ENCODE measurements at places on chromosomes 12 and 14.

DNA sequence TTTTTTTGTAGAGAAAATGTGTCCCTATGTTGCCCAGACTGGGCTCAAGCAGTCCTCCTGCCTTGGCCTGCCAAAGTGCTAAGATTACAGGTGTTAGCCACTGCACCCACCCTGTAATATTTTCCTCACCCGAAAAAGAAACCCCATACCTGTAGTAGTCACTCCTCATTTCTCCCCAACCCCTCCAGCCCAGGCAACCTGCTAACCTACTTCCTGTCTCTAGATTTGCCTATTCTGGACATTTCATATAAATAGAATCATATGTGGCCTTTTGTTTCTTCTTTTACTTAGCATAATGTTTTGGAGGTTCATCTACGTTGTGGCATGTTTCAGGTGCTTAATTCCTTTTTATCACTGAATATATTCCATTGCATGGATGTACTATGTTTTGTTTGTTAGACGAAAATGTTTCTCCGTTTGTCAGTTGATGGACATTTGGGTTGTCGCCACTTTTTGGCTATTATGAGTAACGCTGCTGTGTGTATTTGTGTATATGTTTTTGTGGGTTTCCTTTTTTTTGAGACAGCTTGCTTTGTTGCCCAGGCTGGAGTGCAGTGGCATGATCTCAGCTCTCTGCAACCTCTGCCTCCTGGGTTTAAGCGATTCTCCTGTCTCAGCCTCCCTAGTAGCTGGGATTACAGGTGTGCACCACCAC lies 6.2 kb downstream of the ANKRD13A start:
- DNase-seq, result no peak

DNA sequence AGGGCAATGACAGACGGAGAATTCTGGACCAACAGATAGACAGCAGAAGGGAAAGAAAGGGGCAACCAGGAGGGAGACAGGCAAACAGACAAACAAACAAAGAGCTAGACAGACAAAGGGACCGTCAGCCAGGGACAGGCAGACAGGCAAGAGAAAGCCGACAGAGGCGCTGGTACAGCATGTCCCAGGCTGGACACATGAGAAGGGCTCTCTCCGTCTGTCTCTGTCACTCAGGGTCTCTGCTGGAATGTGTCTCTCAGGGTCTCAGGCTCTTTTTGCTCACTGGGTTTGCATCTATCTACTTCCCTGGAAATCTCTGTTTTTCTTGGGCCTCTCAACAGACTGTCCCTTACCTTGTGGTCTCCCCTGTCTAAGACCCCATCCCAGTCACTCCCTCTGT lies 8.2 kb upstream of the SMUG1 start:
- no peak for DNase-seq

DNA sequence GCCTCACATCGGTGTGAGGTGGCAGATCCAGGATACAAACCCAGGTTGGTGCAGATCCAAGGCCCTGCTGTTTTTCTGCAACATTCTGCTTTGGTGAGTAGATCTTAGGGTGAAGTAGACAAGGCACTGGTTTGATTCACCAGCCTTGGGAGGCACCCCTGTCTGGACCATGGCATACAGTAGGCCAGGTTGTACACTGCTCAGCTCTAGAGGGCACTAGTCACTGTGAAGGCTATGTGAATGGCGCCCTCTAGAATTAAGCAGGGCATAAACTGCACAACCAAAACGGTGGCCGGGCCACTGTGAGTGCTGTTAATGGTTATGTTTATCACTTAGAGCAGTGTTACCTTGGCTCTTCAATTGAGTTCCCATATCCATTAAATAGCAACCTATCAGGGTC lies 280.6 kb upstream of the PWP1 start:
- DNase-seq, result peak; percentile 26

- no peak for DNase-seq
Measured at GRCh38 chr12:71955970-71956369, 17.3 kb downstream of the TPH2 start.

DNA sequence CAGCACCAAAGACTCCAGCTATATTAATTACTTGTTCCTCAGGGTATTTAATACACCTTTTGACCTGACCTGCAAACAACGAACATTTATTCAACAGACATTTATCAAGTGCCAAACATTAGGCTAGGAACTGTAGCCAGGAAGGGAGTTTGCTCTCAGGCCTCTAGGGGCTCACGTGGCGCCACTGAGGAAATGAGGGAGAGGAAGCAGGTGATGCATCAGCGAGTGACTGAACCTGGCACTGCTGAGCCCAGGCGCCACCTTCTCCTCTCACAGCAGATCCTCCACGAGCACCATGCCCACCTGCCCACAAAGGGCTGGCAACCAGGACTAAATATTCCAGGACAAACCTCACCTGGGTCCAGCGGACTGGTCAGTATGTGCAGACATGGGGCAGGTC lies 50.2 kb downstream of the SETD3 start:
- peak; percentile 13 for DNase-seq

DNA sequence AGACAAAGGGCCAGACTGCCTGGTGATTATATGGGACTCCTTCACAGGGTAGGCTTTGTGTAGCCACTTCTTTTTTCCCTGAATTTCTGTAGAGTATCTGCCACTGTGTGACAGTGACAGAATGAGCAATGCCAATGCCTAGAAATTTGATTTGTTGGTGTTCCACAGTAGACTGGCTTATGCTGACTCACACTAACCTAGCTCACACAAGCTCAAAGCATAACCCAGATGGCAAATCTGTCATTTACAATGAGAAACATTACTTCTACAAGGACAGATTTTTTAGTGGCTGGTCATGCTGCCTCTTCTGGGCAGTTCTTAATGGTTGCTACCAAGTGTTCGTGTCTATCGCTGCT lies 15.9 kb downstream of the CFAP251 start:
- DNase-seq, result no peak

DNA sequence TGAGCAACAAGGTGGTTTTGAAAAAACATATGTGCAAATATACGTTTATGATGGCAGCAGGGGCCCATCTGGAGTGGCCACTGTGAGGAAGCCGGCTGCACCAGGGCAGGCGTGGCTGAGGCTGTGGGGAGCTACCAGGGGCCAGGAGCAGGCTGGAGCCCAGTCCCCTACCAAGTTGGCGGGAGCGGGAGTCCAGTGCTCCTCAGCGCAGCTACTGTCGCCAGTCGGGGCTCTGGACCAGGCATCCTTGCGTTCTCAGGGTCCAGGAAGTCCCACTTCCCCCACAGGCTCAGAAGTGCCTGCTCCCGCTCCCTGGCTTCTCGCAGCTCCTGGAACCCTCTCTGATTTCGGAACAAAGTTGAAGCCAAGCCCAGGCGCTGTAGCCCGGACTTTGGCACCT lies 1377.5 kb upstream of the FLRT2 start:
- DNase-seq, result no peak

GRCh38 chr12:98770230-98770629 lies 125.1 kb downstream of the APAF1 start:
- DNase-seq, result no peak

- DNase-seq, result no peak
Measured at GRCh38 chr12:5660238-5660637, 228.3 kb downstream of the NTF3 start.

GRCh38 chr14:104700225-104700651 lies 10.8 kb downstream of the INF2 start:
- DNase-seq, result no peak

GRCh38 chr12:93886533-93887511 lies 209.6 kb downstream of the CRADD start:
- DNase-seq, result no peak

Data from RWPE1 (cell line).